ENCODE measurements at places on chromosomes 1 and 21. TPM values are rescaled to one million over a fixed set of nuclear protein-coding genes. Genes with fewer than 3 reads are reported as not detected.

Gene ATP1A2
- total RNA-seq = not detected

Gene TRIM67
- total RNA-seq = not detected

Gene SAMSN1
- total RNA-seq = 91.0 TPM

Gene RGS16
- 6.4 TPM for total RNA-seq

Gene AADACL4
- not detected for total RNA-seq

Gene AK4
- total RNA-seq = 58.1 TPM

Gene S100A2
- 1.2 TPM for total RNA-seq

DNA sequence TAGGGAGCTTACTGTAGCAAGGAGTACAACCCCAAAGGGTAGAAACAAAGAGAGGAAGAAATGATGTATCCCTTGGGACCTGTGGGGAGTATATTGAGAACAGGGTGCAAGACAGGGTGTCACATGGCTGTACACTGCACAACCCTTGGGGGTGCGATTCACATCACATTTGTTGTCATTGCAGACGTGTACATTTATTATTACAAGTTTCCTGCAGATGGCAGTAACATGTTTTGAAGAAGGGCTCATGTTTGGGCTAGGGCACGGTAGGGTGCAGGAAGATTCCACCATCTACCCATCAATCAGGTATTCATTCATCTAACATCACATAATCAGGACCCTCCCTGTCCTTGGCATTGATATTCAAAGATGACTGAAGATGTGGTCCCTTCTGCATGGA lies 62.5 kb downstream of the NDUFS5 start:
- H3K4me3 ChIP-seq = no peak overlapping the region
- H3K27ac ChIP-seq = no peak overlapping the region
- no peak for DNase-seq
- H3K27me3 ChIP-seq = peaks cover 13% of the 10 kb centered on the region
- H3K36me3 ChIP-seq = no peaks in the 10 kb centered on the region

DNA sequence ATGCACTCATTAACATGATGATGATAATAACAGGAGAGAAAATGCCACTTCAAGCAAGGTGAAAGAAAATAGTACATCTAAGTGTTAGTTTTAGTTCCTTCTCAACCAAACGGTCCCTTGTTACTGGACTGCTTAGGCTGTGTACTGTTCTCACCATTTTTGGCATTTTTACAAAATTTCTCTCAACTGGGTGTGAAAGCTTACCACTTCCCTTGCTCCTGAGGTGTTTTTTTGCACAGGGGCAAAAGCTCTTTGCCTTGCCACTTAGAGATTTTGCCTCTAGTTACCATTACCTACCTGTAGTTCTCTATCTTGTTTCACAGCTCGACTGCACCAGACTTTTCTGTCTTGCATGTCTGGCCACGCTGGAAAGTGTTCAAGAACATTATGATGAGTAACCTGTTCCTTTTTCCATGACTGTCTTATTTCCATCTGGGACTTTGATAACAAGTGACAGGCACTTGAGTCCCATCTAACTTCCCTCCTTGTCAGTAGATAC lies 10.7 kb downstream of the NEK7 start:
- peak overlapping the region; percentile 79 for H3K27ac ChIP-seq

GRCh38 chr1:222288053-222288452 lies 259.9 kb downstream of the HHIPL2 start:
- no peaks in the 10 kb centered on the region for H3K27me3 ChIP-seq
- DNase-seq = no peak

GRCh38 chr1:226034482-226034881 lies 28.0 kb upstream of the H3-3A start:
- H3K27me3 ChIP-seq = no peaks in the 10 kb centered on the region
- H3K36me3 ChIP-seq = no peaks in the 10 kb centered on the region
- H3K27ac ChIP-seq = no peak overlapping the region
- no peak overlapping the region for H3K4me3 ChIP-seq
- no peaks in the 10 kb centered on the region for H3K4me1 ChIP-seq

GRCh38 chr21:41979751-41980369 lies 26.0 kb upstream of the C2CD2 start:
- DNase-seq = no peak
- H3K36me3 ChIP-seq = peaks cover 5% of the 10 kb centered on the region
- no peak overlapping the region for H3K27ac ChIP-seq
- H3K27me3 ChIP-seq = peaks cover 16% of the 10 kb centered on the region
- H3K4me3 ChIP-seq = no peak overlapping the region
- H3K4me1 ChIP-seq = peaks cover under 1% of the 10 kb centered on the region

DNA sequence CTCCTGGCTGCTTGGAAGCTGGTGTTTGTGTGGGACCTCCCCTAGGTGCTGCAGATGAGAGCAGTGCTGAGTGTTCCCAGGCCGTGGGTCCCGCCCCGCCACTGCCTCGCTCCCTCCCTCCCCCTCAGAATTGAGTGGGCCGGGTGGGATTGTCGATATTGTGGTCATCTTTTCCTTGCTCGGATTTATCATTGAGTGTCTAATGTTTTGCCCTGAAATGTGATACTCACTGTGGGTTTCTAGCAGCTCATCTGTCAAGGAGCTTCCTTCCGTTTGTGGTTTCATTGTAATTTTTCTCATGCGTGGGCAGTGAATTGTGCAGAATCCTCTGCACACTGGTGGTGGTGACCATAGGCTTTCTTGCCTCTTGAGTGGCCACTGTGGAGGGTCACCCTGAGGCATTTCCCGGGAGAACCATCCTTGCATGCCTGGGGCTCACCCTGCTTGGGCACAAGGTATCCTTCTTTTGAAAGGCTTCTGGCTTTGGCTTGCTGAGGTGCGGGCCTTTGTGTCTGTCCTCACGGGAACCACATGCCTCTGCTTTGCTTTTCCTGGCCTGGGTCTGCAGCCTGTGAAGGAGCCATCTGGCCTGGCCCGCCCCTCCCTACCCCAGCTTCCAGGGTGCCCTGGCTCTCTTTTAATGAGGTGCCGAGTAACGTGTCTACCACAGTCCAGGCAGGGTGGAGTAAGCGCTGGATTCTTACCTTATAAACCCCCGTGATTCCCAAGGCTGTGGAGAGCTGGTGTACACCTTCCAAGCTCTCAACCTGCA lies 25.6 kb downstream of the SLX9 start:
- no peaks in the 10 kb centered on the region for H3K27me3 ChIP-seq
- DNase-seq = peak; percentile 22
- peaks cover 53% of the 10 kb centered on the region for H3K36me3 ChIP-seq
- H3K4me1 ChIP-seq = peaks cover 48% of the 10 kb centered on the region
- no peak overlapping the region for H3K4me3 ChIP-seq

DNA sequence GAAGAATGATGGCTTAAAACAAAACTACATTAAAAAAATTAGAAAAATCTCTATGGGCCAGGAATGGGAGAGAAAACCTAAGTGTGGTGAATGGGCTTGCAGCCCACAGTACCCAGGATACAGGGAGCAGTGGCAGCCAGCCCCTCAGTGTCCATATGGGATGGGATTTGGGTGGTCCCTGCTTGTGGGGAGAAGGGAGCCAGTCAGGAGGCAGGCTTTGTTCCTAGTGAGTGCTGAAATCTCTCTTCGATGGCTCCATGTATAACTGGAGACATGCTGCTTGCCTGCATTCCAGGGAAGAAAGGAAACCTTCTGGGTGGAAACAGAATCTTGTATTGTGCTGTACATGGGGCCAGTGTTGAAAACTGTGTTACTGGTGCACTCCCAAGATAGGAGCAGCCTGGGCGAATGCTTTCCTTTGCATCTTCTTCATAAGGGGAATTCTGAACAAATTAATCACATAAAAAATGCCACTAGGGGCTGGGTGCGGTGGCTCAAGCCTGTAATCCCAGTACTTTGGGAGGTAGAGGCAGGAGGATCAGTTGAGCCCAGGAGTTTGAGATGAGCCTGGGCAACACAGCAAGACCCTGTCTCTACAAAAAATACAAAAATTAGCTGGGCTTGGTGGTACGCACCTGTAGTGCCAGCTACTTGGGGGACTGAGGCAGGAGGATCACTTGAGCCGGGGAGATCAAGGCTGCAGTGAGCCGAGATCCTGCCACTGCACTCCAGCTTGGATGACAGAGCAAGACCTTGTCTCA lies 36.0 kb downstream of the PTPRU start:
- H3K27me3 ChIP-seq = peaks cover 36% of the 10 kb centered on the region
- H3K4me3 ChIP-seq = no peak overlapping the region
- H3K36me3 ChIP-seq = no peaks in the 10 kb centered on the region

DNA sequence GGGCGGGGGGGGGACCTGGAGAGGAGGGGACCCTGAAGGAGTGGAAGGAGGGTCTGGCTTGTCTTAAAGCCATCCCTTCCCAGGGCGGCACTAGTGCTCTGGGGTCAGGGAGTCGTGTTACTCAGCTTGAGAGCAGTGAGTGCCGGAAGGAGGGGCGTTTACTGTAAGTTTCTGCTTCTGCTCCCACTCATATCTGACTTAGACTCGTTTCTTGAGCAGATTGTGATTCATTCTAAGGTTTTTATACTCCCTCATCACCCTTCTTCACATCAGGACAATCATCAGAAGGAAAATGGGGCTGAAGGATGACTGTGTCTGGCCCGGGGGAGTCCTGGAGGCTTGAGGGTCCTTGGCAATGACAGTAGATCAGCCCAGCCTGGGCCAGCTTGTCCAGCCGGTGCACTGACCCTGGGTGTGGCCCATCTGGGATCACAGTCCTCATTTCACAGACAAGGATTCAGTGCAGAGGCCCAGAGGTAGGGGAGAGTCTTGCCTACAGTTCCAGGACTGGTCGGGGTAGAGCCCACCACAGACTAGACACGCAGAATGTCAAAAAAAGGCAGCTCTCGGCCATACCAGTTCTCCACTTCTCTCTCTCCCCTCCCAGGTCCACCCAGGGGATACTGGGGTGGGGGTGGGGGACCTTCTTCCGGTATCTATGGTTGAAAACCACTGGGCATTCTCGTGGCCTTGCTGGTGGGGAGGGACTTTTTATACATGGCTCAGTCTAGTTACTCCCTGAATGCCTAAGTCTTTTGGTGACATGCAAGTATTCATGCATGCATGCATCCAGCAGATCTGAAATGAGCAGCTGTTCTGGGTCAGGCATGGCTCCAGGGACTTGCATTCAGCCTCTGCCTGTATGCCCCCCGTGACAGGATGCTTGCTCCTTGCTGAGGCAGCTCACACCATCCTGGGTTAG lies 5.1 kb downstream of the TNFRSF8 start:
- H3K4me1 ChIP-seq = peaks cover 78% of the 10 kb centered on the region
- H3K36me3 ChIP-seq = peaks cover 45% of the 10 kb centered on the region
- DNase-seq = peak; percentile 72

DNA sequence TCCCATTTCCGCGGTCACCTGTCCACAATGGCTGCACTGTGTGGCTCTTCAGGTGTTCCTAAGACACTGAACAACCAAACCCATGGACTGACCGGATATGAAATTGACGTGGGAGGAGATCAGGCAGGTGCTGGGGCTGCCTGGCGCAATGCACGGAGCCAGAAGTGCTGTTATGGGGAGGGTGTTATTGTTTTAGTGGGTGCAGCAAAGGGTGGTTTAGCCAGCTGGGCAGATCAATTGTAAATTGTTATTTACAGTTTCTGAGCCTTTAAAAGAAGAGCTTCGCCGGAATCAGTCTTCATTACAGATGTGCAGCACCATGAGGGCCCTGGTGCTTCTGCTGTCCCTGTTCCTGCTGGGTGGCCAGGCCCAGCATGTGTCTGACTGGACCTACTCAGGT lies at the start of gene CA6:
Gene CA6, plus strand, starts transcription at position 301 of the 400 bp plus-strand sequence. Its CDS starts 19 bp downstream, at position 320.
- H3K4me1 ChIP-seq = peaks cover 88% of the 10 kb centered on the region
- peak within 1 kb of the TSS; percentile 99 for H3K27ac ChIP-seq
- DNase-seq = no peak
- H3K36me3 ChIP-seq = peaks cover 3% of the 10 kb centered on the region
- peak within 1 kb of the TSS; percentile 13 for H3K4me3 ChIP-seq
- H3K27me3 ChIP-seq = no peaks in the 10 kb centered on the region

DNA sequence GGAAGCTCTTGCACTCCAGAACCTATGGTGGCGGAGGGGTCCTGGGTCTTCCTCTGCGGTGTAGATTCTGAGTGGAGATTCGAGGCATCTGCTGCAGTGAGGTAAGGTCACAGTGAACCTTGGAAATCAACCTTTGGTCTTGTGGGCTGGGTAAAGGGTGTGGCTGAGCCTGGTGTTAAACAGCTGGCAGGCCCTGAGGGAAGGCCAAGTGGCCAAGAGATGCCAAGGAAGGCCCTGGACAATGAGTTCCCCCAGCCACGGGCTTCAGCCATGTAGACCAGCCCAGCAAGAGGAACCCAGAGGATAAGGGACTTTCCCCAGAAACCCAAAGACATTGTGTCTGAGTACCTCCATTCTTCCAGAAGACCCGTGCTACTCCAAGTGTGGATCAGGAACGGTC lies 137.2 kb upstream of the ETS2 start:
- H3K27me3 ChIP-seq = peaks cover 5% of the 10 kb centered on the region
- no peaks in the 10 kb centered on the region for H3K4me1 ChIP-seq
- DNase-seq = no peak
- H3K4me3 ChIP-seq = no peak overlapping the region
- H3K27ac ChIP-seq = no peak overlapping the region

- no peak overlapping the region for H3K4me3 ChIP-seq
- peaks cover 48% of the 10 kb centered on the region for H3K4me1 ChIP-seq
- no peak for DNase-seq
Observed at GRCh38 chr1:165840423-165840822, 13.0 kb downstream of the UCK2 start.

DNA sequence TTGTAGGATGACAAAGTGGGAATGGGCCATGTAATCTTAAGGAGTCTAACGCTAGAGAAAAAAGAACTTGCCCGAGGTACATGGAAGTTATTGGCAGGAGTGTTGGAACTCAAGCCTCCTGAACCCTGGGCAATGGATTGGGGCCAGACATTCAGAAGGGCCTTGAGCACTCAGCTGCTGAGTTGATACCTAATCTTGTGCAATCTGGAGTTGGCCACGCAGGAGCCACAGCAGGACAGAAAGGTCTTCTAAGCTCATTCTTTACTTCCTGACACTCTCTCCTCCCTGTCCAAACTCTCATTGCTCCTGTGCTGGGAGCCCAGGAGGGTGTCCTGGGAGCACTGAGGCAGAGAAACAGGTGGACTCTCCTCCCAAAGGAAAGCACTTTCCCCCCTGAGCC lies 25.1 kb upstream of the CSF1 start:
- no peaks in the 10 kb centered on the region for H3K36me3 ChIP-seq
- no peak overlapping the region for H3K4me3 ChIP-seq
- DNase-seq = no peak
- H3K27me3 ChIP-seq = no peaks in the 10 kb centered on the region
- peaks cover 15% of the 10 kb centered on the region for H3K4me1 ChIP-seq

DNA sequence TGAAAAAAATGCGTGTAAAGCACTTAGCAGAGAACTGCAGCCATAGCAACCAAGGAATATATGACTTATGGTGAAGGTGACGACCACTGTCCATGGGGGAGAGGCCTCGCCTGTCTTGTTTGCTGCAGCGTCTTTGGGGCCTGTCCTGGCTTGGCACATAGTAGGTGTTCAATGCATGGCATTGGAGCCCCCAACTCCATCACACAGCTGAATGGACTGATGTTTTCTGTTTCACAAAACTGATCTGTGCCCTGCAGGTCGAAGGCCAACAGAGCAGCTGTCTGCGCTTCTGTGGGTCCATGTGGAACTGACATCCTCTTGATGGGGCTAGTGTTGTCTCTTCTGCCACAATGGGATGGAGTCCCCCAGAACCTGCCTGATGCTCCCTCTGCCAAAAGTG lies 296.0 kb downstream of the PTPRU start:
- H3K4me3 ChIP-seq = no peak overlapping the region
- no peaks in the 10 kb centered on the region for H3K36me3 ChIP-seq
- no peak overlapping the region for H3K27ac ChIP-seq
- H3K4me1 ChIP-seq = no peaks in the 10 kb centered on the region
- H3K27me3 ChIP-seq = no peaks in the 10 kb centered on the region
